Activated naive CD4-positive, alpha-beta T cell treated with anti-CD3 and anti-CD28 coated beads, Interleukin-2, amount 50 U/mL, for 72 hours (primary cell): ENCODE measurements at places on chromosomes 16 and 17.

GRCh38 chr16:30185683-30186421, 2.5 kb downstream of the CORO1A start:
- peak; percentile 77 for DNase-seq

- DNase-seq, result no peak
These were observed 23.2 kb upstream of the MEAK7 start for GRCh38 chr16:84527532-84528269.

GRCh38 chr17:72946696-72947095, 145.8 kb downstream of the SLC39A11 start:
- DNase-seq, result no peak

DNA sequence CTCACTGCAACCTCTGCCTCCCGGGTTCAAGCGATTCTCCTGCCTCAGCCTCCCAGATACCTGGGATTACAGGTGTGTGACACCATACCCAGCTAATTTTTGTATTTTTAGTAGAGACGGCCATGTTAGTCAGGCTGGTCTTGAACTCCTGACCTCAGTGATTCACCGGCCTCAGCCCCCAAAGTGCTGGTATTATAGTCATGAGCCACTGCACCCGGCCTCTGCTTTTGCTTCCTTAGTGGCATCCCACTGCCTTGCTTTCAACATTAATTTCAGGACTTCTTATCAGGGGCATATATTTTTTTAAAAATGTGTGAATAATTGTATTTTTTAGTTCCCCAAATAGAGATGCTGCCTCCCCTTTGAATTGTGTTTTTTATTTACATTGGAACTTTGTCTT, 98.8 kb downstream of the SYCE1L start:
- DNase-seq, result no peak

- DNase-seq, result no peak
These were observed 18.1 kb downstream of the SOCS3 start for GRCh38 chr17:78341559-78342448.

DNA sequence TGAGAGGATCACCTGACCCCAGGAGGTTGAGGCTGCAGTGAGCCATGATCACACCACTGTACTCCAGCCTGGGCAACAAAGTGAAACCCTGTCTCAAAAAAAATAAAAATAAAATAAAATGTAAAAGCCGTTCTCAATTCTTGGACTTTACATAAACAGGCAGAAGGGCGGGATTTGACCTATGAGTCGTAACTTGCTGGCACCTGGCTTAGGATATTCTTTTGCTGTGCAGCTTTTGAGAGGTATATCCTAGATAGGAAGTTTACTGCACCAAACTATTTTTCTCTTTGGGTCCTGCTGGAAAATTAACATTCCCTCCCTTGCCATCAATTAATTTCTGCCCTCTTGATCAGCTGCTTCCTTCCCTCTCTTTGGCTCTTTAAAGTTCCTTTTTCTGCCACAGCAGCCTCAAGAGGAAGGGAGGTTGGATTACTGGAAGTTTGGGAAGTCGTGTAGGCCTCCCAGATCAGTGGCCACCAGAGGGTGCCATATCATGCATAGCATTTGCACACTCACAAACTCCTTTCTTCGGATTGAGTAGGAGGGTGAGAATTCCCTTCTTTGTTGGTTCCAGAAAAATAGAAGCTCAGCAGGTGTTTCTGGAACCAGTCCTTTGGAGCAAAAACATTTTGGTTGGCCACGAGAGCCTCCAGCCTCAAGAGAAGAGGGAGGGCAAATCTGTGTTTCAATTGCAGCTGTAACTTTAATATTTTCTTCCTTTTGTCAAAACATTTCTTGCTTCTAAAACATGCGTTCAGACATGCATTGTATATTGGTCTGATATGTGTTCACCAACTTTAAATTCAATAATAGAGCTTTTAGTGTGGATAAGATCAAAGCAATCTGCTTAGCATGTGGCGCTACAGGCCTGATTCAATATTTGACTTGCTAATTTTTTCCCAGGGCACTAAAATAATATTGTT, 147.3 kb downstream of the CCDC182 start:
- no peak for DNase-seq

DNA sequence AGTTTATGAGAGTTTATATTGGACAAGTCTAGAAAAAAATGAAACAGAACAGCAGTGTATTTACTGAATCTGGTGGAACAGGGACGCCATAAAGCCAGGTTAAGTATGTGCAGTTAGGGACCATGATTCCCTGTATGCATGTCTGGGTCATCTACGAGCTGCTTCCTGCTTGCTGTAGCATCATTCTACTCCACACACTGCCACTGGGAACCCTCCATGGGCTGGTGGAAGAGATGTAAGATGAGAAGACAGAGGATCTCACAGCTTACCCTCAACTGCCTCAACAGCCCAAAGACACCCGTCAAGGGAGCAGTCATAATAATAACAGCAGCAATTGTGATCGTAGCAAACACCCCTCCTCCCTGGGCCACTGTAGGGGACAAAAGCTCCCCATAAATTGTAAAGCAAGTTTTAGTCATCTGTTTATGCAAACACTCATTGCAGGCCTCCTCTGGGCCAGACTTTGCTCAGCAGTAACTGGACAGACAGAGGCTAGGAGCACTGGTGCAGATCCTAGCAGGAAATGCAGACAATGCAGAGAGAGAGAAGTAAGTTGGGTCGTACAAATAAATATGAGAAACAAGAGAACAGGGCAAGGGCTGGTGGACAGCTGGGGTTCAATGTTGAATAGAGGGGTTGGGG, 188.0 kb downstream of the SOX9 start:
- DNase-seq, result no peak

DNA sequence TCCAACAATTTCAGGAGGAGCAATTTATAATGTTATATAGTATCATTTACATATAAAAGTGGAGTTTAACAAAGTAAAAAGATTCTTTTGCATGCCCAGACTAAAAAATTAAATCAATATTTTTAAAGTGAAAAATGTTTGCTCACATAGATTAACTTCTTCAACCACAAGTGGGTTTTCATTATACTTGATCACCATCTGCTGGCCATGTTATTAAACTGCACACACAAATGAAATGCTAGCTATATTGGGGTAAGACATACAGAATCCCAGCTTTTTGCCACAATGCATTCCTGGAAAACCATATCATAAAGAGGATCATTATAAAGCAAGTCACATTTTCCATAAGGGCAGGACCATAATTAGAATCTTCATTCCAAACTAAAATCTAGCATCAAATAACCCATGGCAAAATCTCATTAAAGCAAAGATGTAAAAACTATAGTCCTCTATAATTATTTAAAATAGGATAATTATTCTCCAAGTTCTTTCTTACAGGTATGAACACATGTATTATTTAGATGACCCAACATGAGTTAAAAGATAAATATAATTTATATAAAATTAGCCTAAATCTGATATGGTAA, 26.3 kb downstream of the CEP112 start:
- DNase-seq, result peak; percentile 10

DNA sequence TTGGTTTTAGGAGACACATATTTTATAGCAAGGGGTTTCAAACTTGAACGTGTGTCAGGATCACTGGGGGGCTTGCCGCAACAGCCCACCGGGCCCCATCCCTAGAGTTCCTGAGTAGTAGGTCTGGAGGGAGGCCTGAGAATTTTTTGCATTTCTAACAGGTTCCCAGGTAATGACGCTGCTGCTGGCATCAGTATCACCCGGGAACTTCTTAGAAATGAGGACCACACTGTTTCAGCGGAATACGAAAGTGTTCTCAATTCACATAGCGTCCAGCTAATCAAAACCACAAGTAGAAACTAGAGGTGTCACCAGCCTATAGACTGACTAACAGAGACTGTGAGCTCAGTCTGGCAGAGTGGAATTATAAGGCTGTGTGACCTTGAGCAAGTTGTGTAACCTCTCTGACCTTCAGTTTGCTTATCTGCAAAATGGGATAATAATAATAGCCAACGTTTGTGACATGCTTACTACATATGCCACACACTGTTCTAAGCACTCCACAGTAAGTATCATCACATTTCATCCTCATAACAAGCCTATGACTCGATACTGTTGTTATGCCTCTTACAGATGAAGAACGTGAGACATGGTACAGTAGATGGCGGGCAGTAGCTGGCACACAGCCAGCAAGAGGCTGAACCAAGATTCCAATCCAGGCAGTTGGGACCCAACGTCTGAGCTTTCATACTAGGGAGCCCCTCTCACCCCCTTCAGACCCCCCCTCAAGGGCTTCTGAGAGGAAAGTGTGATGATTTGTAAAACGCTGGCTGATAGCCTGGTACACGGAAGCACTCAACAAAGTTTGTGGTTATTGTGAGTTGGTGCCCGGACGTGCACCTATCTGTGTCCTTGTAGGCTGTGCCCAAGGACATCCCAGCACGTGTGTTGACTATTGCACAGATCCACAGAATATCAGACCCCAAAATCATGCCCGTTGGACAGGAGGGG, 4.6 kb upstream of the ICAM2 start:
- DNase-seq, result no peak

- peak; percentile 36 for DNase-seq
These were observed 1.1 kb downstream of the TSEN54 start for GRCh38 chr17:75517297-75517865.

- peak; percentile 73 for DNase-seq
These were observed 7.8 kb upstream of the MAPK7 start for GRCh38 chr17:19370493-19370960.

GRCh38 chr17:75155191-75155601, 884 bp upstream of the JPT1 start:
- DNase-seq, result no peak
